CD4-positive, alpha-beta T cell treated with Interferon gamma for 1 hour (primary cell): ENCODE measurements at places on chromosomes 4 and X.

DNA sequence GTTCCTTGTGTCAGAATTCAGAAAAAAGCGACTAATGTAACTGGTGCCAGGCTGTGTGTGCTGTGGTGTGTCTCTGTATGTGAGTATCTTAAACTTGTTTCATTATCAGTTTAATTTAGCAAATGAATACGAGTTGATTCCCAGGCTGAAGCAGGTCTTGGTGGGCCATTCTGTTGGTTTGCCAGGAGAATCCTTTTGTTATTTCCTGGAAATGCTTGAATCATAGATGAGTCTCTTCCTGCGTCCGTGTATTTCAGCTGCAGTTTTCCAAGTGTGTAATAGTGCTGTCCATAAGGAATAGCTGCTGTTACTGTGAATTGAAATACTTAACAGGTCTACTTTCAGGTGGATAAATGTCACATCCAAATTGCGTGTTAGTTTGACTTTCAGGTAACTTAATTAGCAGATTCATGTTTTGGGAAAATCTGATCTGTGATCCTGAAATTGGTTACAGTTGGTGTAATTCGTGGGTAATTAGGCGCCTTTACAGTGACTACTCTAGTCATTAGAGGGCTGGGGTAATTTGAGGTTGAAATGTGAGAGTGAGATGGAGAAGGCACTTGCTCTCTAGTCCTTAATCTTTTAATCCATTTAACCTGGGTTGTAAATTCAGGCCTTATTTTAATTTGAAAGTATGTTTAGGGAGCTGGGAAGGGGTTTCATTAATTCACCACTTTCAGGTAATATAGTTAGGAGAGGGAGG, 23.8 kb downstream of the TMEM131L start:
- no peak for DNase-seq

DNA sequence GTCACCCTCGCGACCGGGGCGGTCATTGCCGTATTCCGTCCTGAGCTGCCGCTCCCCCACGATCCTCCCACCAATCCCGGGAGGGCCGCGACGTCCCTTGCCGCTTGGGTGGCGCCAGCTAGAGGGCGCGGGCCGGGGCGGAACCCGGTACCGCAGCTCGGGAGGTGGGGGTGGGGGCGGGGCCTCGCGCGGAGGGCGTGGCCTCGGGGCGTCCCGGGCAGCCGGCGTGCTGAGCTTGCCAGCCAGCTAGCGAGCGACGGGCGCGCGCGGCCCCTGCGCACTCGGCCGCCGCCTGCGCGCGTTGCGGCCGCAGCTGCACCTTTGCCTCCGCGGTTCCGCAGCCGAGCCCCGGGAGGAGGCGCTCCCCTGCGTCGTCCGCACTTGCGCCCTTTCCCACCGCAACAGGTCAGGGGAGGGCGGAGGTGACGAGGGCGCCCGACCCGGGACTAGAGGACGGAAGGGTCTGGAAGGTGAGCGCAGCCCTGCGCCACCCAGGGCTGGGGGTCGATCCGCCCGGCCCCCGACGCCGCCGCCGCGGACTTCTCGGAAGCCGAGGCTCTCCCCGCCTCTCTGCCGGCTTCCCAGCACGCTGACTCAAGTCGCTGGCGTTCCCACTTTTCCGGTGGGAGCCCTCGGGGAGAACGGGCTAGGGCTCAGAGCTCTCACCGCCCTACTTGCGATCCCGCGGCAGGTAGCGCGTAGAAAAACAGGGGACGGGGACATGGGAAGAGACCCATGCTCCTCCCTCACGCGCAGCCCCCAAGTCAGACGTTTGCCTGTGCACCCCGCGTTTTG, at the start of gene AFF1:
AFF1 (plus strand) TSS at position 241 of the 795 bp plus-strand sequence. CDS start 13,523 bp downstream, outside the sequence.
- peak; percentile 92 for DNase-seq

GRCh38 chr4:83851261-83852084, 315.6 kb downstream of the GPAT3 start:
- DNase-seq = no peak

GRCh38 chr4:7710576-7711306, 228.9 kb downstream of the AFAP1 start:
- DNase-seq = no peak

- DNase-seq = no peak
These were observed 106.3 kb downstream of the REPS2 start for GRCh38 chrX:17052793-17053192.

DNA sequence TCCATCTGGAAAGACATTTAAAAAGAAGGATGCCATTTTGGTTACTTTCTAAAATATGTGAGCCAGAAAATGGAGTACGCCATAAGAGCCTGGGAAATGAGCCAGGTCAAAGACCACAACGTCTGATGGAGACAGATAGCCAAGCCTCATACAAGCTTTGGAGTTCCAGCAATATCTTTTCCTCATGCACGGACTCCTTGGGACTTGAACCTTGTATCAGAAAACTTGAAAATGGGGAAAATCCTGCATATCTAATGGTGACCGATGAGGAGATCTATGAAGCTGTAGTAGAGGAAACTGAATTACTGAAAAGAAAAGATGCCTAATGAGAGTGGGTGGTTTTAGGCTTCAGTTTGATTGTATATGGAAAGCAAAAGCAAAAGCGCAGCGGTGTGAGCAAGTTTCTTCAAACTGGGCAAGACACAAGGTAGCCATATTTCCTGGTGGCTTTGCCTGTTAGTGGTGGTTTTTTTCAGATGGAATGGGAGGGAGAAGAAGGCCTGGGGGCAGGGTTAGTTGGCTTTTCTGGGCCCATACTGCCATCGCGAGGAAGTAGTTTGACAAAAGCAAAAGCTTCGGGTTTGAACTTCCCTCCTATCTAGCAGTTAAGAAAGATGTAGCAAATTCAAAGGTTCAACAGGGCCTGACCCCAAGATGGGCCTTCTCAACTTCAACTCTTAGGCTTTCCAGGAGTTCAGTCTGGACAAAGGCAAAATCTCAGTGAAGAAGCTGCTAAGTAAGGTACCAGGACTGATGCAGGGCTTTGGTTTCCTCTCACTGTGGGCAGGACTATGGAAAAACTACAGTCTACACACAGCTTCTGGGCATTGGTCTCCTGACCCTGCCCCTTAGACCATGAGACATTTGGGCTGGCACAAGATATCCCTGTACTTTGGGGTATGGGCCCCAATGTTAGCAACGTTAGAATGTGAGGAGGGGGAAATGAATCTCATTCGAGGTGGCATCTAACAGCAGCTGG, 210.0 kb upstream of the STK26 start:
- peak; percentile 90 for DNase-seq

DNA sequence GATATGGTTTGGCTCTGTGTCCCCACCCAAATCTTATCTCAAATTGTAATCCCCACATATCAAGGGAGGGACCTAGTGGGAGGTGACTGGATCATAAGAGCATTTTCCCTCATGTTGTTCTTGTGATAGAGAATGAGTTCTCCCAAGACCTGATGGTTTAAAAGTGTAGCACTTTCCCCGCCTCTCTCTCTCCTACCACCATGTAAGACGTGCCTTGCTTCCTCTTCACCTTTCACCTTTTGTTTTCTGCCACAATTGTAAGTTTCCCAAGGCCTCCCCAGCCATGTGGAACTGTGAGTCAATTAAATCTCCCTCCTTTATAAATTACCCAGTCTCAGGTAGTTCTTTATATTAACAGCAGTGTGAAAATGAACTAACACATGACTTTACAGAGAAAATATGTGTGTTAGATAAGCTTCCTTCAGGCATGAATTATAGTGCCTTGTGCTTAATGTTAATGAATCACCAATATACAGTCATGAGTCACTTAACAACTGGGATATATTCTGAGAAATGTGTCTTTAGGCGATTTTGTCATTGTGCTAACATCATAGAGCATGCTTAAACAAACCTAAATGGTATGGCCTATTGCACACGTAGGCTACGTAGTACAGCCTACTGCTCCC, 37.9 kb downstream of the PDGFC start:
- no peak for DNase-seq

GRCh38 chr4:73021634-73022033, 47.9 kb downstream of the COX18 start:
- no peak for DNase-seq

DNA sequence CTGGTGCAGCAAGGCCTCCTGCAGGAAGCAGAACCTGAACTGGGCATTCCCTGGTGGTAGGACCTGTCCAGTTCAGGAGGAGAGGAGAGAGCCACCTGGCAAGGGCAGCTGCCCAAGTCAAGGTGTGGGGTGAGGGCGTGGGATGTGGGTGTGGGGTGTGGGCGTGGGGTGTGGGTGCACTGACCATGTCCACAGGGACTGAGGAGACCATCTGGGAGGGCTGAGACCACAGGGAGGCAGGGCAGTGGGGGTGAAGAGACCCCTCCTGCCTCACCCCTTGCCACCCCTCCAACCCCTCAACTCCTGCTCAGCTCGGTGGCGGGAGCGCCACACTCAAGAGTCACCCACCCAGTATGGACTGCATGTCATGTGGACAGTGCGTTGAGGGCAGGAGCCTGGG, 117.9 kb downstream of the CPZ start:
- DNase-seq = no peak

DNA sequence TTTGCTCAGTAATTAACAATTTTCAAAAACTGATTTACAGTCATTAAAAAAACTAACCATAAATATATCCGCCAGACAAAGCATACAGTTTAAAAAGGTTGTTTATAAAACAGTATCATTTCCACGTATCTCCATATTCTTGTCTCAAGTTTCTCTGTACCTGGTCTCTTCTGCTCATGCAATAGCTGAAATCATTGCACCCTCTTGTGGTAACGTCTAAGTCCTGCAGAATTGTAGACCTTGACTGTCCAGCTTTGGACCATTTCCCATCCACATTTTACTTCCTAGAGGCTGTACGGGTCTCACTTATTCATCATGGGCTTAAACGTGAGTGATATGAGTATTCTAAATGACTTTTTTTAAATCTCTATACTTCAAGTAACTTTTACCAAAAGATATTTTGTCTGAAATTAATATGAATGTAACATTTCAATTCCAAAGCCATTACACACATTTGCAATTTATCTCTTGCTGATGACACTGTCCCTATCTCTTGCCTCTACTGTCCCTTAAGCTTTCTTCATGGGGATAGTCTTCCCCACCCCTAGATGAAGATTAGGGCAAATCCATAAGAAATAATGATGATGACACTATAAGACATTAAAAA, 118.5 kb downstream of the BTC start:
- DNase-seq = no peak

DNA sequence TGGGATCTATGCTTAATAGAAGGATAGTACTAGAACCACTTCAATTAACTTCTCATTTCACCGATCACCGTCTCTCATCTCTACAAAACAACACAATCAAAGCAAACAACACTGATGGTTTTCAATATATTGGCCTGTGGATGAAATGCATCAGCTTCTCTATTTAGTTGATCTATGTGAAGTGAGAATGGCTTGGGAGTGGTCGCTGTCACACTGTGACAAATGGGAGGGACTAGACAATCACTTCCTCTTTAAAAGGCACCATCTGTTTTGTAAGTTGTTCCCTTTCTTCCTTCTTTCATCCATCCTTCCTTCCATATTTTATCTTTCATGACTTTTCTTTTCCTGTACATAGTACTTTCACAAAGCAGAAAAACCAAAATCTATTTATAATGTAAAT, 23.9 kb upstream of the NWD2 start:
- DNase-seq = no peak

DNA sequence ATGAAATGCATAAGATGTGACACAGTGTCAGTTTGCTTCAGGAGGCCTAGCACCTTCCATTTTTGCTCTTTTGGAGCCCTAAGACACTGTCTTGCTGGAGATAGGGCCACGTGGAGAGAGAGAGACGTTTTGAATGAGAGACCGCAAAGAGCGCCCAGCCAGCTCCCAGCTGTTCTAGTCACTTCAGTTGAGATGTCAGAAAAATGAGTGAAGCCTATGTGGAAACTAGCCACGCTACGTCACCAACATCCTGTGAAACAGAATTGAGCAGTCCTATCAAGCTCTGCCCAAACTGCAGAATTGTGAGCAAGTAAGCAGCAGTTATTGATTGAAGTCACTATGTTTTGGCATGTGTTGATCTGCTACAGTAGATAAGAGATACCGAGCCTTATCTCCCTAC, 13.1 kb downstream of the GPR82 start:
- DNase-seq = no peak

DNA sequence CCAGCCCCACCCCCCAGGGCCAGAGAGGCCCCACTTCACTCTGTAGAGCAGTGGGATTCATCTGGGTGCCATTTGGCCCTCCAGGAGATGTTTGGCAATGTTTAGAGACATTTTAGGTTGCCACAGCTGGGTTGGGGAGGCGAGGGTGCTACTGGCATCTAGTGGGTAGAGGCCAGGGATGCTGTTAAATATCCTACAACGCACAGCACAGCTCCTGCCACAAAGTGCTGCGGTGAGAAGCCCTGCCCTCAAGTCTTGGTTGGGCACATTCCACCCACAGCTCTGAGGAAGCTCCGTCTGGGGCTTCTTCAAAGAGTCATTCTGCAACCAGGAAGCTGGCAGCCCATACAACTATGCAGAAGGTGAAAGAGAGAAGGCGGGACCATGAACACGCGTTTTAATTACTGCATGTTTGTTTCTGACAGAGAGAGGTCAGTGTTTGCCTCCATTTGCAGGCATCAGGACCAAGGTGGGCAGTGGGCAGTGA, 48.1 kb upstream of the FAM9C start:
- peak; percentile 88 for DNase-seq

GRCh38 chr4:22667332-22667940, 25.3 kb upstream of the GBA3 start:
- DNase-seq = no peak

- peak; percentile 57 for DNase-seq
These were observed 33.5 kb upstream of the CYBB start for GRCh38 chrX:37746218-37746941.

DNA sequence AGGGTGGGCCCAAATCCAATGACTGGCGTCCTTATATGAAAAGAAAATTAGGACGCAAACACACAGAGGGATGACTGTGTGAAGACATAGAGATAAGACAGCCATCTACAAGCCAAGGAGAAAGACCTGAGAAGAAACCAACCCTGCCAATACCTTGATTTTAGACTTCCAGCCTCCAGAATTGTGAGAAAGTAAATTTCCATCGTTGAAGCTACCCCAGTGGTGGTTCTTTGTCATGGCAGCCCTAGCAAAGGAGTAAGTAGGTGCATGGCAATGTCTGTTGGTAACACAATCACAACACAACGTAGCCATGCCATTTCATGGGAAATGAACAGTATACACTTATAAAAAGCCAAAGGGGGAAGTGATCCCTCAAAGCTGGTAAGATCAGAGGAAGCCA, 25.3 kb downstream of the SMIM20 start:
- DNase-seq = no peak

- DNase-seq = no peak
These were observed 5.3 kb downstream of the GPM6A start for GRCh38 chr4:175806727-175807126.
